ENCODE measurements at places on chromosomes 2 and 18. TPM values are rescaled to one million over a fixed set of nuclear protein-coding genes. Genes with fewer than 3 reads are reported as not detected.

CD8B gene
- polyA plus RNA-seq = 1.5 TPM

DNA sequence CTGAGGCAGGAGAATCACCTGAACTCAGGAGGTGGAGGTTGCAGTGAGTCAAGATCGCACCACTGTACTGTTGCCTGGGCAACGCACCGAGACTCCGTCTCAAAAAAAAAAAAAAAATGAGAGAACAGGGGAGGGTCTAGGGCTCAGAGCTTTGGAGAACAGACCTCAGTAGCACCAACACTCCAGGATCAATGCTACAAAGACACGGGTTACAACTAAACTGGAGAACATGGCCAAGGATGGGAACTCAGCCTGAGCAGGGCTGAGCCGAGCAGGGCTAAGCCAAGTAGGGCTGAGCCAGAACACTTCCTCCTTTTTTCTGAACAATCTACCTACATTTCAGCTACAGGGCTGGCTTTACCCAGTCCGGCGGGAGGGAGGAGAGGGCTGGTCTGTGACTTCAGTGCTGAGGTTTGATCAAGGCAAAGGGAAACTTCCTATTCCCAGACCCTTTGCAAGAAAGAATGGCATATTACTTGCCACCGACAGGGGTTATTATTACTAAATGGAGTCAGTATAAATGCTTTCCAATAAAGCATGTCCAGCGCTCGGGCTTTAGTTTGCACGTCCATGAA lies 2.9 kb upstream of the CASP8 start:
- DNase-seq = no peak

DNA sequence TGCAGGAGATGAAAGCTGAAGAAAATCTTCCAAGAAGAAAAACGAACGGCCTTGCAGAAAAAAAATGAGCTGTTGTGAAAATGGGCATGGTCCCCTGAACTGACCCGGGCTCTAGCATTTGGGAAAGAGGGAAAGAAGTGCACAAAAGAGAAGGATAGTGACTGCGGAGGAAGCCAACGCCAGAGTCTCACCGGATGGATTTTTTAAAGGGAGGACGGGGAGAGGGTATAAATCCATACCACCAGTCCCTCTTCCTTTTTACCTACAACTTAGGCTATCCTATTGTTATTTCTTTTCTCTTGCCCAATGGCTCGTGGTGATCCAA lies 601 bp downstream of the WDR35 start:
- DNase-seq = no peak

DNA sequence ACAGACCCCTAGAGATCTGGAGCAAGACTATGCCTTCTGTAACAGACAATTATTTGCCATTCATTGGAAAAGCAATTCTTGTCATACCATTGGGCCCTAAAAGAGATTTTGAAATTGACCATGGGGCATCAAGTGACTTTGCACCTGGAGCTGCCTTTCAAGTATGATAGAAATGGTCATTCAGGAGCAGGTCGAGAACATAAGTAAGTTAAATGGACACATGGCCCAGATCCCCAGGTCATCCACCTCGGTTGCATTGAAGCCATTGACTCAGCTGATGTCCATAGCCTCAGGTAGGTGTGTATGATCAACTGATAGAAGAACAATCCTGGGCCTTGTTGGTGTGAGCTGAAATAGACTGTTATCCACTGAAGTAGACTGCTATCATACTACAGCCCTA lies 19.3 kb downstream of the CHCHD5 start:
- DNase-seq = no peak

DNA sequence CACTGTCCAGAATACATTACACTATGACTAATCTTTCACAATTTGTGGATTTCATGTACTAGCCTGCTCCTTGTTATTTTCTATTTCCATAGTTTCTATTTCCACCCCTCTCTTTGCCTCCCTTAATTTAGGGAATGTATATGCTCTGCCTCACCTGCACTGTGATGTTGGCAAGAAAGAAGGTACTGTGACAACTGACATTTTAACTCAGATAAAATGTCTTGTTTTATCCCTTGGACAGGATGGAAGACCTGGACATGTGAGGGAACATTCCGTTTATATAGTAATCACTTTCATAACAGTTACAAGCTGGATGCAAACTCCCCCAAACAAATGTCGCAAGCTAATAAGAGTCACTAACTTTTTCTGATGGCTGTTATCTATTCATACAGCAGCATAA lies 21.5 kb upstream of the DSG3 start:
- DNase-seq = no peak

DNA sequence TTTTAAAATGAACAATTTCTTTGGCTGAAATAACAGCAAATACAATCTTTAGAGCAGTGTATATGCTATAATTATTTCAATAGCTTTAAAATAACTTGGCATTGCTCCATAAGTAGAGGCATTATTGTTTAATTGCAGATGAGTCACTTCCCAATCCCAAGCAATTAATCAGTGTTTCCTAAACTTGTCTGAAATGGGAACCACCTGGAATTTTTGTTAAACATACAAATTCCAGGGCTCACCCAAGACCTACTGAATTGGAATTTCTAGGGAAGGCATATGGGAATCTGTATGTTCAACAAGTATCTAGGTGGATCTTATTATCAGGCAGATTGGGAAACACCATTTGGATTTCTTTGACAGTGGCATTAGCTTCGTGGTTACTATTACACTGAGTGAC lies 27.1 kb upstream of the FMNL2 start:
- peak; percentile 9 for DNase-seq

- DNase-seq = peak; percentile 6
Measured at GRCh38 chr18:59109375-59109774, 30.3 kb upstream of the SEC11C start.

GRCh38 chr2:240215676-240216051 lies 75.2 kb upstream of the OTOS start:
- DNase-seq = peak; percentile 10

DNA sequence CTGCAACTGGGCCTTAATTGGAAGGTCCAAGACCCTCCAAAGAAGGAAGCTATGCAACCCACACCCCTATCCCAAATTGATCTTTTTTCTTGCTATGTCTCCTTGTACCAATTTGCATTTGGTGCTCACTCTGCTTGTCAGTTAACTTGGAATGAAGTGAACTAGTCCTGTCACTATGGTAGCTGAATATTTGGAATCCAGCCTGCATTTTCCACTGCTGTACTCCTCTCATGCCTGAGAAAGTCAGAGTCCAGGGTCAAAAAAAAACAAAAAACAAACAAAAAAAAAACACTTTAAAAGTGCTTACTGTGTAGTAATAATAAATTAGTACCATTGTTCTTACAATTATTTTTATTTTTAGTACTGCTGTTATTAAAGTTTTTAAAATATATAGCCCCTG lies 462.8 kb upstream of the SLC8A1 start:
- DNase-seq = no peak

B3GNT2 gene
- polyA plus RNA-seq = 11.4 TPM

DNA sequence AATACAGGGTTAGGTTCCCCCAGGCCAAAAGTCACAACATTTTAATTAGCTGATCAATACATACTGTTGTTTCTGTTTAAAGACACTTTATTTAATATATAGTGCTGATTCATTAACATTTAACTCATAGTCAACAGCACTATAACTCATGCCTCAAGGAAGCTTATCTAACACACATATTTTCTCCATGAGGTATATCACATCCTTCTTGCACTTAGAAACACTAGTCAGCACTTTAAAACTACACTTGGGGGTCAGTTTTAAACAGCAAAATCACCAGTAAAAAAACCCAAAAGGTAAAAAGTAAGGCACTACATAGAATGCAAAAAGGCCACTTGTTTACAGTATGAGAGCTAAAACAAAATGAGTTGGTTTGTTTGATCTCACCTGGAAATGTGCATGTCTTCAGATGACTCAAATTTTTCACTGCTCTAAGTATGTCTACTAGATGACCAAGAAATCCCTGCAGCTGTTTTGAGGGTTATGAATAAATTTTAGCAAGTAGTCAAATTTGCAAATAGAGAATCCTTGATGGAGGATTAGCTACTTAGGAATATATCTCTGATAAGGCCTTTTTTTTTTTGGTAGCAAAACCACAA lies 54.1 kb upstream of the EPB41L5 start:
- no peak for DNase-seq

DNA sequence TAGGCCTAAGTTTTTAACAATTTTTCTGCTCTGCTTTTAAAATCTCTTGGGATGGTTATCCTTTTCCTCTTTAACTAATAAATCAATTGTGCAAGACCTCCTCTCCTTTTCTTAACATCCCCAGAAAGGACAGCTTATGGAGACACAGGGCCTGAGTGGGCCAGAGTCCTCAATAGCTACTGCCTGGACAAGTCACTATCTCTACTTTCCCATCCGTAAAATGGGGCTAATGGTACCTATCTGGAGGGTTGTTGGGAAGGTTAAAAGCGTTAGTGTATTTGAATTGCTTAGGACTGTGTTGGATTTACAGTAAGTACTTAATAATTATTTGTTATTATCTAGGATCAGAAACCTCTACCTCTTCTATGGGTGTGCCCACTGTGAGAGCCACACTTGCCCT lies 60.1 kb downstream of the TGIF1 start:
- DNase-seq = no peak

SLC4A5 gene
- polyA plus RNA-seq = 0.85 TPM

TXNL1 gene
- 49.8 TPM for polyA plus RNA-seq

GRCh38 chr2:157439824-157440186 lies 4.1 kb downstream of the CYTIP start:
- DNase-seq = no peak

- DNase-seq = no peak
Measured at GRCh38 chr2:15810477-15811150, 129.7 kb upstream of the MYCN start.

GRCh38 chr18:58599106-58599505 lies 29.8 kb downstream of the ALPK2 start:
- DNase-seq = no peak

- peak; percentile 13 for DNase-seq
Measured at GRCh38 chr2:218187296-218188015, 20.7 kb upstream of the CXCR1 start.

GRCh38 chr2:96531872-96532505 lies 4.6 kb upstream of the ARID5A start:
- peak; percentile 99 for DNase-seq

- no peak for DNase-seq
Measured at GRCh38 chr2:6946722-6947121, 29.5 kb downstream of the RNF144A start.

GRCh38 chr2:21770787-21771186 lies 647.0 kb downstream of the TDRD15 start:
- no peak for DNase-seq

DNA sequence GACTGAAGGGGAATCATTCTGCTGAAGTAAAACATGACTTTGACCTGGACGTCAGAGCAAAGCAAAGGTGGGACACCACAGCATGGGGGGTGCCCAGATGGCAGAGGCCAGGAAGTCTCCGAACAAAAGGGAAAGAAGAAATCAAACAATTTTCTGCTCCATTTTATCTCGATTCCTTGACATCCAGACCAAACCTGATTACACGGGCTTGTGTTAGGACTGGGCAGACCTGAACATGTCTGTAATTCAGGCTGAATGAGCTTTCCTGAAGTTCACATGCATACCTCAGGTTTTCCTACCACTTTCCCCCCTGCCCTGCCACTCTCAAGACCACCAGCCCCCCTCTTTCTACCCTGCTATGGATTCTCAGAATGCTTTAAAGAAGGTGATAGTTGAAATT lies 44.8 kb upstream of the MEIS1 start:
- DNase-seq = no peak

GRCh38 chr2:149021271-149021719 lies 17.2 kb upstream of the LYPD6B start:
- DNase-seq = no peak

- no peak for DNase-seq
Measured at GRCh38 chr2:187397886-187398285, 50.2 kb downstream of the CALCRL start.

FTCDNL1 gene
- 1.6 TPM for polyA plus RNA-seq

DNA sequence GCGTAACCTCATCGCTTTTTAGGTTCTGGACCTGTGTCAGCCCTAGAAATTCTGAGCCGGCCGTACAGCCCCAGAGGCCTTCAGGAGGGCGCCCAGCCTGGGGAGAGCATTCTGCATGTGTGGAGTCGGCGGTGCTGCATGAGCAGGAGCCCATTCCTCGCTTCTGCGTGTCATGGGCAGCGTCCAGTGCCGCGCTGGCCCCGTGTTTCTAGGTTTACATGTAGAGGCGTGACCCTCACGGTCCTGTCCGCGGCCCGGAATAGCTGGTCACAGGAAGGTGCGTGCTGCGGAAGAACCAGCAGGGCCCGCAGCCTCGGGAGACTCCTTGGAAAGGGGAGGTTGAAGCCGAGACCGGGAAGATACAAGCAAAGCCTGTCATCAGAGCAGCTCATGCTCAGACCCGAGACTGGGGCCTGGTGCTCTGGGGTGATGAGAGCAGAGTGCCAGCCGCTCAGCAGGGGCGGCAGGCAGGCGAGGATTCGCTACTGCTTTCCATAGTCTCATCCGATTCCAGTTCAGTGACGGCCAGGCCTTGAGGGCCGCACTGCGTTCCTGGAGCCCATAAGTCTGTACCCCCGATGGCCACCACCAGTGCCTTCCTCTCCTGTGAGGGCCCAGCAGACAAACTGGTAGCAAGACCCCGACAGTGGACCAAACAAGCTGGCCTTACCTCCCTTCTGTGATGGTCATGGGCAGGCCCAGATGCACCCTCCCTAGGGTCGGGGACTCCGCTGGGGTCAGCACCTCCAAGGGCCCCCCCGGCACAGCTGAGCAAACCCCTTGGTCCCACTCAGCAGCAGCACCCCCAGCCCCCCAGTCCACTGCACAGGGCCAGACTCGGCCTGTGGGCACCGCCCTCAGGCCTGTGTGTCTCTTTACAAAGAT lies 15.6 kb upstream of the NFATC1 start:
- DNase-seq = no peak

GKN2 gene
- 429 TPM for polyA plus RNA-seq

LRP1B gene
- polyA plus RNA-seq = 0.04 TPM

GRCh38 chr18:24055009-24055804 lies 40.7 kb downstream of the TTC39C start:
- DNase-seq = no peak

ALPP gene
- polyA plus RNA-seq = 7.4 TPM

TSGA10 gene
- polyA plus RNA-seq = 4.4 TPM

RAB27B gene
- polyA plus RNA-seq = 5.0 TPM

DNA sequence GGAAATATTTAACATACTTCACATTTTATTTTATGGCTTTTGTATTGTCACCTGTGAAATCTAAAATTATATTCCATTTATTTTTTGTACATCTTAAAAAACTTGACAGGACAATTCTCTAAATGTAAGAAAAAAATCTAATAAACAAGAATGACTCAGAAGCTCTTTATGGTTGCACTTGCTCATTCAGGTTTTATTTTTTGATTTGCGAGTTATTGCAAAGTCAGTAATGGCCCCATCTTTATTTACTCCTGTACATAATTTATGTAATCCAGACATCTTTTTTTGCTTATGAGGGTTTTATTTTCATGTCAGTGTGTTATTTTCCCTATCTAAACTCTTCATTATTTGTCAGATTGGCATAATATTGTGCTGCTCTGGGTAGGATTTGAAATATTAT lies 145.1 kb downstream of the MBD5 start:
- DNase-seq = no peak
